ENCODE measurements at places on chromosomes 5 and 9. TPM values are rescaled to one million over a fixed set of nuclear protein-coding genes. Genes with fewer than 3 reads are reported as not detected.

SOX30 gene
- total RNA-seq = under 0.01 TPM

ORM1 gene
- not detected for total RNA-seq

PALM2AKAP2 gene
- total RNA-seq = 11.0 TPM

RBM18 gene
- 11.1 TPM for total RNA-seq

LRRC19 gene
- under 0.01 TPM for total RNA-seq

PCDHGA4 gene
- total RNA-seq = 6.7 TPM

PIP5K1B gene
- not detected for total RNA-seq

PLAA gene
- total RNA-seq = 35.0 TPM

SHB gene
- 12.3 TPM for total RNA-seq

FYB1 gene
- total RNA-seq = 1.6 TPM

PCDHGA6 gene
- 7.8 TPM for total RNA-seq

AOPEP gene
- 241 TPM for total RNA-seq

PIGO gene
- total RNA-seq = 13.5 TPM

MGAT4B gene
- total RNA-seq = 81.9 TPM

PIP5KL1 gene
- total RNA-seq = 3.9 TPM

CARD9 gene
- 2.9 TPM for total RNA-seq

PCDH12 gene
- total RNA-seq = 2.8 TPM

NTRK2 gene
- total RNA-seq = 27.5 TPM

CDH9 gene
- total RNA-seq = not detected
